ENCODE measurements at places on chromosomes 2 and 18.

DNA sequence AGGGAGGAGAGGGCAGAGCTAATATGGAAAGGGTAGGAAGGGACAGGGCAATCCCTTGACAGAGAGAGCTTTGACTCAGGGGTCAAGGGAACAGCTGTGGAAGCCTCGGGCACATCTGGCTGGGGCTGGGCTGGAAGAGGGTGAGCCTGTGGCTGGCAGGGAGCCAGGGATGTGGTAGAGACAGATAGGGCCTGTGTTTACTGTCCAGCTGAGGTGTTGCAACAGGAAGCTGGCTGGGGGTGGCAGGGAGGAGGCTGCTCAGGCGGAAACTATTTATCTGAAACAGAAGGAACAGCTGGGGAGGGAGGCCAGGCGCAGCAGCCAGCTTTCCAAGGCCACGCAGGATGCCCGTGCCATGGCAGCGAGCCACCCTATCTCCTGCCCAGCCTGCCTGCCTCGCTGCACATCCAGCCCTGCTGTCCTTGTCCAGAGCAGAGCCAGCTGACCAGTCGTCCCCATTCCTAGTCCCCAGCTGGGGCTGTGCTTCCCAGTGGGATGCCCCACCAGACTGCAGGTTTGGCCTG, 264.7 kb downstream of the CYP26B1 start:
- no peak overlapping the region for H3K27ac ChIP-seq
- no peaks in the 10 kb centered on the region for H3K27me3 ChIP-seq
- no peaks in the 10 kb centered on the region for H3K36me3 ChIP-seq
- H3K4me1 ChIP-seq, result peaks cover 9% of the 10 kb centered on the region
- peak; percentile 90 for DNase-seq

GRCh38 chr2:155965415-155966063, 367.0 kb downstream of the NR4A2 start:
- no peaks in the 10 kb centered on the region for H3K36me3 ChIP-seq
- DNase-seq, result no peak
- H3K27ac ChIP-seq, result no peak overlapping the region
- H3K4me3 ChIP-seq, result no peak overlapping the region

DNA sequence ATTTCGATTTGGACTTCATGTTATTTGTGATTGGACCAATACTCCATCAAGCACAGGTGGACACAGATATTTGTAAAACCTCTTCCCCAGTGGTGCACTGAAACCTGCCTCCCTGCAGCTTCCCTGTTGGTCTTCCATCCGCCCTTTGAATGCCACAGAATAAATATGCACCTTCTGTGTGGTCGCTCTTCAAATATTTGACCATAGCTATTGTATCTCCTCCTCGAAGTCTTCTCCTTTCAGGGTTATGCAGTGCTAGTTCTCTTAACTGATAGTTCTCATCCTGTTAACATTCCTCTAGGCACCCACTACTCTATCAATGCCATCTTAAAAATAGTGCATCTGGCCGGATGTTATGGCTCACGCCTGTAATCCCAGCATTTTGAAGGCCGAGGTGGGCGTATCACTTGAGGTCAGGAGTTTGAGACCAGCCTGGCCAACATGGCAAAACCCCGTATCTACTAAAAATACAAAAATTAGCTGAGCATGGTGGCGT, 12.5 kb downstream of the SPATS2L start:
- DNase-seq, result no peak
- H3K4me1 ChIP-seq, result peaks cover 55% of the 10 kb centered on the region
- no peaks in the 10 kb centered on the region for H3K36me3 ChIP-seq
- no peaks in the 10 kb centered on the region for H3K27me3 ChIP-seq
- H3K27ac ChIP-seq, result peak overlapping the region; percentile 74

DNA sequence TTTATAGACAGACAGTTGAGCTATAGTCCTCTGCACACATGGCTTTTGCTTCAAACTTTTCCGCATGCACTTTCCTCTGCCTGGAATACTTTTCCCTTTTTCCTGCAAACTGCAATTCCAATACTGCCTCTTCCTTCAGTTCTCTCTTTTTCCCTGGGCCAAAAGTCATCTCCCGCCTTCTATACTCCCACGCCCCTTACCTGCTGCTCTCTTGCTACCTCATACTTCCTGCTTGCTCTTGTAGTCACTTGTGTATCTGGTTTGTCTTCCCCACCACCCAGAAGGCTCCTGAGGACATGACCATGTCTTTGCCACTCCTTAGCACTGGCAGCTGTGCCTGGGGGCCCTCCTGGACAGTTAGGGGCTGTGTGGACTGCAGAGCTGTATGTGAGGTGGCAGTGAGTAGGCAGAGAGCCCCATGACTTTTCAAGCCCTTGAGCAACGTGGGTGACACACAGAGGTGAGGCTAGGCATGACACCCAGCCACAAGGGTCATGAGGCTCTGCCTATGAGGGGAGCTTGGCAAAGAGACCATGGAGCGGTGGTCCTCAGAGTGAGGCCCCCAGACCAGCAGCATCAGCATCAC, 23.2 kb downstream of the SPEG start:
- H3K27ac ChIP-seq, result no peak overlapping the region
- H3K4me3 ChIP-seq, result no peak overlapping the region
- H3K4me1 ChIP-seq, result peaks cover 30% of the 10 kb centered on the region
- no peak for DNase-seq

DNA sequence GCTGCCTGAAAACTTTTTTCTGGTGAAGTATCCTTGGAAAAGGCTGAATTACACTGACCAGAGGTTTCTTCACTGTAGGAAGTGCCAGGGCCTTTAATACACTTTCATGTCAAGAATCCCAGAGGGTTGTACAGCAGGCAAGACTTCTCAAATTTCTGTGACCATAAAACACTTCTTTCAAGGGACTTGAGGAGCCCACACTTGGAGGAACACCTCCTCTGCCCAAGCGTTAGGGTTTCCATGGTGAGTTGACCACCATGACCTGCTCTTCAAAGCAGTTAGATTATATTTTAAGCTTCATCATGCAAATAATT, 12.9 kb upstream of the SALL3 start:
- no peaks in the 10 kb centered on the region for H3K36me3 ChIP-seq
- no peaks in the 10 kb centered on the region for H3K4me1 ChIP-seq
- no peak overlapping the region for H3K27ac ChIP-seq
- DNase-seq, result no peak
- peaks cover 41% of the 10 kb centered on the region for H3K27me3 ChIP-seq

DNA sequence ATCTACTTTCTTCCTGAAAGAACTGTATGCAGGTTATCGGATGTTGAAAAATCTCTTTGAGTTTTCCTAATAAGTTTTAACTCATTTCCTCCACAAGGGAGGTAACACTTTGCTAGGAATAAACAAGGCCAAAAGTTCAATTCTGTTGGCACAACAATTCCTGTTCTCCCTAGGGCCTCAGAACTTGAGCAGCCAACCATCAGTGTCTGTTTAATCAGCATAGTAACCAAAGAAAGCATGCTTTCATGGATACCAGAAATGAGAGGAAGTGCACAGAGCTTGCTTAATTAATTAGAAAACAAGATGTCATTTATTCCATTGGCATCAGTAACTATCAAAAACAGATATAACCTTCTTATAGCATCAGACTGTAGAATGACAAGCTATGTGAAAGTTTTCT, 503.2 kb upstream of the CNTNAP5 start:
- DNase-seq, result no peak
- H3K27me3 ChIP-seq, result no peaks in the 10 kb centered on the region
- no peaks in the 10 kb centered on the region for H3K4me1 ChIP-seq
- H3K4me3 ChIP-seq, result no peak overlapping the region

- H3K36me3 ChIP-seq, result no peaks in the 10 kb centered on the region
- H3K27ac ChIP-seq, result no peak overlapping the region
- no peaks in the 10 kb centered on the region for H3K27me3 ChIP-seq
- H3K4me3 ChIP-seq, result no peak overlapping the region
- no peak for DNase-seq
Observed at GRCh38 chr2:8452979-8453903, 228.6 kb upstream of the ID2 start.

DNA sequence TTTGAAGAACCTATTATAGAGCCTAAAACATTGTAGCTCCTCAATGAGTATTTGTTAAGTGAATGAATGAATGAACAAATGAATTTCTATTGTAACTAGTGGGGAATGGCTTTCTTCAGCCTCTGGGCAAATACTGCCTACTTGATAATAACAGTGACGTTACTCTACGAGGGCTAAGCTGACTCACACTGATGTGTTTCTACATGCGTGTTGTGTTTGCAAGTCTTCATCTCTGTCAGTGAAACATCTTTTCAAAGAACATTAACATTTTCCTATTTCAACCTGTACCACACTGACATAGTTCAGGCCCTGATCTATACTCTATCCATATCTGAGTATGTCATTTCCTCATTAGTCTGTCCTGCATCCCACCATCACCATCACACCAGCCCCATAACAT, 319.9 kb upstream of the ACVR2A start:
- H3K27ac ChIP-seq, result no peak overlapping the region
- no peaks in the 10 kb centered on the region for H3K27me3 ChIP-seq
- no peak for DNase-seq
- no peaks in the 10 kb centered on the region for H3K36me3 ChIP-seq
- H3K4me1 ChIP-seq, result no peaks in the 10 kb centered on the region
- H3K4me3 ChIP-seq, result no peak overlapping the region

DNA sequence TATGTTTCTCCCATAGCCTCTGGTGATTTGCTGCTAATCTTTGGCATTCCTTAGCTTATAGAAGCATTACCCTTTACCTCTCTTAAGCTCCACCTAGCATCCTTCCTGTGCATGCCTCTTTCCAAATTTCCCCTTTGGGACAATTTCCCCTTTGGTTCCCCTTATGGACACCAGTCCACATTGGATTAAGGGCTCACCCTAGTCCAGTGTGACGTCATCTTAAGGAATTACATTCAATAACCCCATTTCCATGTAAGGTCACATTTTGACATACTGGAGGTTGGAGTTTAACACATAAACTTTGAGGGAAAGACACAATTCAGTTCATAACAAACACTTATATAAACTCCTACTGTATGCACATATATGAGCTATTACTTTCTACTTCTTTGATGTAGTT, 916.6 kb downstream of the SLC4A3 start:
- DNase-seq, result no peak
- H3K4me1 ChIP-seq, result no peaks in the 10 kb centered on the region
- no peak overlapping the region for H3K27ac ChIP-seq
- no peaks in the 10 kb centered on the region for H3K27me3 ChIP-seq
- H3K4me3 ChIP-seq, result no peak overlapping the region

- peak overlapping the region; percentile 12 for H3K27ac ChIP-seq
- H3K4me1 ChIP-seq, result no peaks in the 10 kb centered on the region
- no peaks in the 10 kb centered on the region for H3K36me3 ChIP-seq
- peak overlapping the region; percentile 90 for H3K4me3 ChIP-seq
Observed at GRCh38 chr2:74530239-74531187, 780 bp downstream of the HTRA2 start.

GRCh38 chr2:132460781-132461180, 44.2 kb downstream of the GPR39 start:
- no peaks in the 10 kb centered on the region for H3K36me3 ChIP-seq
- no peaks in the 10 kb centered on the region for H3K27me3 ChIP-seq
- H3K4me3 ChIP-seq, result no peak overlapping the region

DNA sequence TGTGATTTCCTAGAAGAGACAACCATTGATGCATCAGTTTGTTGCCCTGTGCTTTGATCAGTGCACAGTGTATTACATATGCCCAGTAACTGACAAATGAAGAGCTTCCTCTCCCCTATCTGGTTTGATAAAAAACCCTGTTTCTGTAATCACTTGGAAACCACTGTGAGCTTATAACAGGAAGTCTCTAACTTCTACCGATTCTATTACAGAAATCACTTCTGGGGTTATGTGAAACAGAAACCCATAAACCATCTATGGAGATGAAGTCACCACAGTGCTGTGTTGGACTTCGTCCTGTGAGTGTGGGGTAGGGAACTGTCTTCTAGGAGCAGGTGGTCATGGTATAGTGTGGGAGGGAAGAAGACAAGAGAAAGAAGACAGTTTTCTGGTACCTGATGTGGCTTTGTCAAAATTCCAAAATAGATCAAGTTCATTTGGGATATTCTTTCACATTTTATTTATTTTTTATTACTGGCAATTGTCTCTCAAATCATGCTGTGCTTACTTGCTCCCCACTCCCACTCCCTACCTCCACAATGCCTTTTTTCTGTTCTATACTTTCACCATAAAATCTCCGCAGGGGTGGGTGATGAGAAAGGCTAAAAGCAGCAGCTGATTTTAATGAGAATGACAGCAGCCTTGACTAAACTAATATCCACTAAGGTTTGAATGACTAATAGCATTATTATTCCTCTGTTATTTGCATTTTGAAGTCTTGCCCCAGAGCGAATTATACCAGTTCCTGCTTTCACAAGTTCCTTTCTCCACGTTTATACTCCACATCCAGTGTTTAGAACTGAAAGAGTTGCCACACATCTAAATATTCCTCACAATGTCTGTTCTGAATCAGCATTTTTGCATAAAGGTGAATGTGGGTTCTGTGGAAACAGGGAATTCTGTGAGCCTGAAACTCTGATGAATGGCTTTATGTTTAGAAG, 41.7 kb upstream of the RND3 start:
- H3K4me3 ChIP-seq, result no peak overlapping the region
- peaks cover 36% of the 10 kb centered on the region for H3K4me1 ChIP-seq
- peak overlapping the region; percentile 90 for H3K27ac ChIP-seq
- H3K27me3 ChIP-seq, result no peaks in the 10 kb centered on the region

- H3K4me1 ChIP-seq, result no peaks in the 10 kb centered on the region
- H3K27me3 ChIP-seq, result no peaks in the 10 kb centered on the region
- H3K27ac ChIP-seq, result no peak overlapping the region
- H3K36me3 ChIP-seq, result no peaks in the 10 kb centered on the region
Observed at GRCh38 chr2:69652206-69652605, 8.7 kb upstream of the AAK1 start.

GRCh38 chr2:32168513-32168912, 2.8 kb downstream of the SLC30A6 start:
- no peaks in the 10 kb centered on the region for H3K27me3 ChIP-seq
- peaks cover 4% of the 10 kb centered on the region for H3K4me1 ChIP-seq
- H3K4me3 ChIP-seq, result no peak overlapping the region
- no peak overlapping the region for H3K27ac ChIP-seq
- no peak for DNase-seq

- no peaks in the 10 kb centered on the region for H3K27me3 ChIP-seq
- no peak overlapping the region for H3K4me3 ChIP-seq
- no peaks in the 10 kb centered on the region for H3K36me3 ChIP-seq
- H3K4me1 ChIP-seq, result no peaks in the 10 kb centered on the region
- H3K27ac ChIP-seq, result no peak overlapping the region
- DNase-seq, result no peak
Observed at GRCh38 chr18:58997811-58998337, 133.2 kb downstream of the ZNF532 start.

- H3K27me3 ChIP-seq, result no peaks in the 10 kb centered on the region
- no peaks in the 10 kb centered on the region for H3K36me3 ChIP-seq
Observed at GRCh38 chr2:237739101-237739500, 59.5 kb upstream of the RBM44 start.

- peaks cover 3% of the 10 kb centered on the region for H3K4me1 ChIP-seq
- no peaks in the 10 kb centered on the region for H3K36me3 ChIP-seq
- no peak overlapping the region for H3K27ac ChIP-seq
- no peak for DNase-seq
Observed at GRCh38 chr2:189116087-189116486, 63.5 kb downstream of the COL5A2 start.

DNA sequence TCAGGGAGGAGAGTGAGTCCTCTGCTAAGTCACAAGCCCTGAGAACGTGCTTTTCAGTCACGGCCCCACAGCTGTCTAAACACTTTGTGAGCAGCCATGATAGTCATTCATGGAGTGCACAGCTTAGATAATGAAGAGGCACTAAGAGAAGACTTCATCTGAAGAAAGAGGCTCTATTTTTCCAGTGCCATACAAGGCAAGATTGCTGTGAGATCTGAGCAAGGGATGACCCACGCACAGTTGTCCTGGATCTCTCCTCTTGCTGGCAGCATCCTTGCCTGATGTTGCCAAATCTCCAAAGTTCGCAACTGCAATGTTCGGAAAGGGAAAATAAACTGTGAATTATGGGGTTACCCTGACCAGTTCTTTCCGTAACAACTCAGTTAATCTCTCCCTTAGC, 418.7 kb downstream of the MEIS1 start:
- H3K4me3 ChIP-seq, result no peak overlapping the region
- H3K4me1 ChIP-seq, result peaks cover 6% of the 10 kb centered on the region
- DNase-seq, result no peak
- H3K27me3 ChIP-seq, result no peaks in the 10 kb centered on the region
- no peak overlapping the region for H3K27ac ChIP-seq

Measured in hepatocyte (in vitro differentiated cells).